GM12891 (cell line): ENCODE measurements at places on chromosomes 4 and X.

GRCh38 chr4:184419976-184420375 is 54.4 kb downstream of the IRF2 start:
- DNase-seq: no peak

DNA sequence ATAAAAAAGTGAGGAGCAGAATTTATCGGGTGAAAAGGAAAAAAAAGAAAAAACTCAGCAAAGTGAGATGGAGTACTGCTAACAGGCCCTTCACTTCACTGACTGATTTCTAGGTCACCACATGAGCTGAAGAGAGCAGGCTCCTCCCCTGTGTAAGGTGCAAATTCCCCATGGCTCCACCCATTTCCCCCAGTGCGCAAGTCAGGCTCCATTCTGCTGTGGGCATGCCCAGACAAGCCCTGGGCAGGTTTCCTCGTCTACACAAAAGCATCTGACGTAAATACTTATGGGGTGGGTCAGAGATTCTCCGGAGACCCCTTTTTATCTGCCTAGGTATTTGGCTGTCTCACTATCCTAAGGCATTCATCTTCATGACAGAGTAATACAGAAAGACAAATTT is 157.9 kb downstream of the MAGEB5 start:
- DNase-seq: no peak

DNA sequence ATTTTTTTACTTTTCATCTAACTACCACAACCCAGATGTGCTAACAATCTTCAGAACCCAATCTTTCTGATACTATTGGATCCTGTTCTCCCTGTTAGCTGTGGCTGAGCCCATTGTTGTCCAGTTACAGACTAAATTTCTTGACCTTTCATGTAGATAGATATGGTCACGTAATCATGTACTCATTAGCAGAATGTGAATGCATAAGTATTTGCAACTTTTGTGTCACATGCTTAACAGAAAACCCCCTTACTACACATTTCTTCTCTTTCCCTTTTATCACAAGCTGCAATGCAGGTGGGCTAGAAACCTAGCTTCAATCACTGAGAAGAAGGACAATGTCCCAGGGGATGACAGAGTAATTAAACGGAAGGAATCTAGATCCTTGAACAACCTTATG is 13.1 kb upstream of the FAM13A start:
- no peak for DNase-seq

- DNase-seq: no peak
Measured at GRCh38 chrX:142068365-142068764, 136.7 kb downstream of the MAGEC2 start.

GRCh38 chrX:106220177-106220576 is 52.1 kb downstream of the PWWP3B start:
- DNase-seq: no peak

DNA sequence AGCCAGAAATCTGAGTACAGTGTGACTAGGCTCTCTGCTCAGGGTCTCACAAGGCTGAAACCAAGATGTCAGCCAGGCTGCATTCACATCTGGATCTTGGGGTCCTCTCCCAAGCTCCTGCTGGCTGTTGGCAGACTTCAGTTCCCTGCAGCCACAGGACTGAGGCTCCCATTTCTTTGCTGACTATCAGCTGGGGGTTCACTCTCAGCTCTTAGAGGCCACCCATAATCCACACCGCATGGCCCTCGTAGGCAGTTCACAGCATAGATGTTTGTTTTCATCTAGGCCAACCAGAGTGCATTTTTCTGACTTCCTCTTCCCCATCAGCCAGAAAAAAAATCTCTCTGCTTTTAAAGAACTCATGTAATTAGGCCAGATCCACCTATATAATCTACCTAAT is 8.2 kb upstream of the WDR44 start:
- DNase-seq: no peak

GRCh38 chr4:9963328-9963727 is 58.0 kb downstream of the SLC2A9 start:
- DNase-seq: no peak

DNA sequence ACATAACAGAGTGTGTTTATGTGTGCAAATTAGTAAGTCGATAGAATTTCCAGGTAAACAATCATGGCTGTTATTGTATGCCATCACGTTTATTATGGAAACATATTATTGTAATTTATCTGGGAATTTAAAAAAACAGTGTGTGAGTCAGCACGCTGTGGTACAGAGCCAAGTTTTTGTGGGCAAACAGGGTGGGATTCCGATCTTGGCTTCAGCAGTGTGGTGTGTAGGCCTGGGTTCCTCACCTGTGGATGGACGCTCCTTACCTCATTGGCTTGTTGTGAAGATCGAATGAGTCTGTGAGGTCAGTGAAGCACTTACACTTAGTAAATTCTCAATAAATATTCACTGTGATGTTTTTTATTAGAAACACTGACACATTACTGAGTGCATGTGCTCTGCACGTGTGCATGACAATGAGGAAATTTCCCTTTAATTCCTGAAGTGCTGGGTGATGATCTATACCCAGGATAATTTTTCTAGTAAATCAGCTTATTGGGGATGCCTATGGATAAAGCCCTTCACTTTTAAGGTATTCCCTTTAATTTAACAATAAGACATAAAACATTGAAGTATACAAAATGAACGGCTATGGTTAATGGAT is 36.4 kb downstream of the SLIT2 start:
- DNase-seq: no peak

DNA sequence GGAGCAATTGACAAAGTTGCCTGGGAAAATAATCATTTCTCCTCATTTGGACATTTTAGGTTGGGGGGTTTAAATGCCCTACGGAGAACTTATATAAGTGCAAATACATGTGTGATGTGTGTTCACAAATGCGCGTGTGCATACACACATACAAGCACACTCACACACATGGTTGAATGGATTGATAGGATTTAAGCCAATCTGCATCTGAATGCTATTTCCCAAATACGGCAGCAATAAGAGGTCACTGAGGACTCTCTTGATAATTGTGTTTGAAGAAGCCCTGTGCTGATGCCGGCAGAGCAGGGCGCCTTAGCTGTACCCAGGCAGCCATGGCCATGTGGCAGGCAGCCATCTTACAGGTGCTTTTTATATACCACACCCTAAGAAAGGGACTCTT is 165.3 kb upstream of the LEF1 start:
- DNase-seq: no peak

DNA sequence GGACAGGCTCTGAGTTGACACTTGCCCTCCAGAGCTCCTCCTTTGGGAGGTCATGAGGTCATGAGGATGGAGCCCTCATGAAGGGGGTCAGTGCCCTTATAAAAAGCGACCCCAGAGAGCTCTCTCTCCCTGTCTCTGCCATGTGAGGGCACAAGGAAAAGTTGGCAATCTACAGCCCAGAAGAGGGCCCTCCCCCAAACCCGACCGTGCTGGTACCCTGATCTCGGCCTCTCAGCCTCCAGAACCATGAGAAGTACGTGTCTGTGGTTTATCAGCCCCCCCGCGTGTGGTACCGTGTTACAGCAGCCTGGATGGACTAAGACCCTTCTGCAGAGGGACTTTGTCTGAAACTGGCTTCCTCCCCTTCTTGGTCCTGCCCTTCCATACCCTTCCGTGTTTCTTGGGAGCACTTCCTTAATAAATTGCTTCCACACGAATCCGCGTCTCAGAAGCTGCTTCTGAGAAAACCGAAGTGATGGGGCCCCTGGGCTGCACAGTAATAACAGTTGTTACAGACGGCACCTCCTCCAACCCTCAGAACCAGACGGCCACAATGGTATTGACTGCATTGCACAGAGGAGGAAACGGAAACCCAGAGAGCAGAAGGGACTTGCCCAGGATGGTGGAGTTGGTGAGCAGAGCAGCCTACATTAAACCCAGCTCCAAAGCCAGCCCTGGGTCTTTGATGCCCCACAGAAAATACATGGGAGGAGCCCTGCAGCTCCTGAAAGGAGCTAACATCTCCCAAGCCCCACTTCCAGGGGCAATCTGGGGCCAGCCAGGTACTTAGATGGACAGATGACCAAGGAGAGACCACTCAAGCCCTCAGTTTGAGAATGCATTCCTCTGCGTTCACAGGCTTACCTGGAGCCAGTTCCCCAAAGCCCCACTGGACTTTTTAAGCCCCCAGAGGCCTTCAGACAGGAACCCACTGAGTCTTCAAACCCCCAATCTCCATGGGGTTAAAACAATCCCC is 242.7 kb downstream of the BCOR start:
- no peak for DNase-seq

- no peak for DNase-seq
Measured at GRCh38 chr4:123244137-123244536, 152.5 kb upstream of the SPRY1 start.

DNA sequence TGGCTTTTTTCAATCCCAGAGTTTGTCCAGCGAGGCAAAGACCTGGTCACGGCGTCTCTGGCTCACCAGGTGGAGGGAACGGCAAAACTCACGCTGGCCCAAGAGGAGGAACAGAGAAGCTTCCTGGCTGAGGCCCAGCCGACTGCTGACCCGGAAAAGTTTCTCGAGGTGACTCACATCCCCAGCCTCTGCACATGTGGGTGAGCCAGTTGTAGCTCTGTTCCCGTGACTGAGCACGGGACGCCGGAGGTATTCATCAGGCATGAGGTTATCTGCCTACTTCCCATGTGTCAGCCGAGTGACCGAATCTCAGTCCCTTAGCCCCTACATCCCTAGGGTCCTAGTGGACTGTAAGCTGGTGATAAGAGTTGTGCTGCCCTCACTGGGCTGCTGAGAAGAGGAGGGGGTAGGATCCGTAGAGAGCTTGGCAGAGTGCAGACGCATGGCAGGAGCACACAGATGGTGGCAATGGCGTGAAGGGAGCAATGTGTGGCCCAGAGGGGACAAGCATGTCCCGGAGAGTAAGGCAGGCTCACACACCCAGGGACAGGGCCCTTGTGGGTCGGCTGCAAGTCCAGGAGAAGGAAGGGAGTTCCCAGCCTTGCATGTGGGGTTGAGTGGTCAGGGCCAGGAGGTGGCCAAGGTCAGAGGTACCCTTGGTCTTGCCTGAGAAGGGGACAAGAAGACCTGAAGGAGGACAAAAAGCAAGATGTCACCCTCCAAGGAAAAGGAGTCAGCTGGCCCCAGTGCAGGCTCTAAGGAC is 42.9 kb downstream of the EVC start:
- no peak for DNase-seq

GRCh38 chrX:68443155-68443868 is 10.0 kb upstream of the OPHN1 start:
- no peak for DNase-seq

- no peak for DNase-seq
Measured at GRCh38 chrX:148426467-148426866, 74.0 kb upstream of the AFF2 start.

GRCh38 chr4:88352062-88352740 is 26.5 kb upstream of the HERC6 start:
- no peak for DNase-seq

DNA sequence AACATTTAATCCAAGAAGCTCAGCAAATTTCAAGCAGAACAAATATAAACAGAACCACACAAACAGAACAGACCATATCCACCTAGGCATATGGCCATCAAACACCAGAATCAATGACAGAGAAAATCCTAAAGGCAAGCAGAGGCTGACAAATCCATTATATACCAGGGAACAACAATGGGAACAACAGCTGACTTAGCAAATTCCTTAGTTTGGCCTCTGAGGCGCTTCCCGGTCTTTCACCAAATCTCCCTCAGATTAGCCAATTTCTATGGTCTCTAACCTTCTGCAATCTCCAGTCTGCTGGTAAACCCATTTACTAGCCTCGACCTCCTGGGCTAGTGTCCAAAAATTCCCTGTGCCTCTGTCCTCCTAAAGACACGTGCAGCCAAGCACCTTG is 59.2 kb downstream of the GPR143 start:
- no peak for DNase-seq

GRCh38 chrX:1618689-1619088 is 3.8 kb downstream of the ASMT start:
- DNase-seq: no peak

DNA sequence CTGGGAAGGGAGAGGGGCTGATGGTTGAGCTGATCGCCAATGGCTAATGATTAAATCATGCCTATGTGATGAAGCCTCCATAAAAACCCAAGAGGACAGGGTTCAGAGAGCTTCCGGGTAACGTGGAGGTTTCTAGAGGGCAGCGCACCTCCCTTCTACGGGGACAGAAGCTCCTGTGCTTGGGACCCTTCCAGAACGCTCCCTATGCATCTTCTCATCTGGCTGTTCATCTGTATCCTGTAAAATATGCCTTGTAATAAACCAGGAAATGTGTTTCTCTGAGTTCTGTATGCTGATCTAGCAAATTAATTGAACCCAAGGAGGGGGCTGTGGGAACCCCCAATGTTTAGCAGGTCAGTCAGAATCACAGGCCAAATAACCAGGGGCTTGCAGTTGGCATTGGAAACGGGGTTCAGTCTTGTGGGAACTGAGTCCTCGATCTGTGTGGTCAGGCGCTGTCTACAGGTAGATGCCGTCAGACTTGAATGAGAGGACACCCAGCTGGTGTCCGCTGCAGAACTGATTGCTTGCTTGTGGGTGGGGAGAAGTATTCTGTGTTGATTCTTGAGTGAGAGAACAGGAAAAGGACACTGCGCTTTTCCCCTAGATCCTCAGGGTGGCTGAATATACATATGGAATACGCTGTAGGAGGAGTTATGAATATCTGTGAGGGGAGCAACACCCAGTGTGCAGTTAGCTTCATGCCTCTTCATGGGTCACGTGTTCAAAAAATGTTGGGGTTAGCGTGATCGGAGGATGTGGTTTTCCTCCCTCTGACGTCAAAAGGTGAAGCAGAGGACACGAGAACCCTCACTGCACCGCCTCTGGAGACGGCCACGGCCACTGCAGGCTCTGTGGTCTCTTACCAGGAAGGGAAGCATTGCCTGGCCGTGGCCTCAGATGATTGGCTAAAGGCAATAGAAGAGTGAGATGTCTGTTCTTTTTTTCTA is 29.2 kb downstream of the HTT-AS start:
- no peak for DNase-seq

DNA sequence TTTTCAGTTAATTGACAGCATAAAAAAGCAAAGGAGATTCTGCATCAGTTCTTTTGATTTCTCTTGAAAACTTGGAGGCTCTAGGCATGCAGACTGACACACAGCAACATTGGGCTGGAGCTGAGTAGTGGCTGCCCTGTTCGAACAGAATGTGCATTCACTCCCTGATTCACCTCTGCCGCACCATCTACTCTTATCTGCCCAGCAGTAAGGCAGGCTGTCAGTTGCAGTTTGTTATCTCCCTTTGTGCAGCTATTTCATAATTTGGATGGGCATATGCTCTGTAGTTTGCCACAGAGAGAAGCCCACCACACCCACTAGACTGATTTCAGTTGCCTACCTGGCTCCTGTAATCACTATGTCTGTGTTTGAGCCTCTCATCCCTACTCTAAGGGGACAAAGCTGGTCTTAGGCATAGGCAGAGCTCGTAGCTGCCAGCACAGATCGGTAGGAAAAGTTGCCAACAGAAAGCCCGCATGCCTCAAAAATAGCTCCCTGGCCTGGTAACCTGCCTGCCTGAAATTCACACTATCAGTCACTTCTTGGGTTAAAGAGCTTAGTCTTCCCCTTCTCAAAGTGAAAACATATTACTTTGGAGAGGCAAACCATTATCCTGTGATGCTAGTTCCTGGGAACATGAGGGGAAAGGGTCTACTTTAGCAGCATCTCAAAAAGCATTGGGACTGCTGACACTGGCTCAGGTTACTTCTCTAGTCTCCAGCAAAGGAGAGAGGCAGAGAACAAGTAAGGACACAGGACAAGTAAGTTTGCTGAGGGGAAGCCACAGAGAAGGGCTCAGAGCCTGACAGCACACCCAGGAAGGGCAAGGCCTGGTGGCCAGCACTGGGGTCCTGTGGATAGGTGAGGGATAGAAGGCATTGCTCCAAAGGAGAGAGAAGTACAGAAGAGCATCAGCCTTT is 75.9 kb upstream of the TMEM164 start:
- no peak for DNase-seq

- DNase-seq: no peak
Measured at GRCh38 chrX:51694254-51694653, 11.6 kb upstream of the CENPVL2 start.
